ENCODE measurements at places on chromosomes 4 and X.
A peak's percentile ranks its signal among the peaks of the same experiment; 100 is the strongest.

GRCh38 chrX:19072372-19072771 lies 49.9 kb downstream of the ADGRG2 start:
- DNase-seq = no peak

DNA sequence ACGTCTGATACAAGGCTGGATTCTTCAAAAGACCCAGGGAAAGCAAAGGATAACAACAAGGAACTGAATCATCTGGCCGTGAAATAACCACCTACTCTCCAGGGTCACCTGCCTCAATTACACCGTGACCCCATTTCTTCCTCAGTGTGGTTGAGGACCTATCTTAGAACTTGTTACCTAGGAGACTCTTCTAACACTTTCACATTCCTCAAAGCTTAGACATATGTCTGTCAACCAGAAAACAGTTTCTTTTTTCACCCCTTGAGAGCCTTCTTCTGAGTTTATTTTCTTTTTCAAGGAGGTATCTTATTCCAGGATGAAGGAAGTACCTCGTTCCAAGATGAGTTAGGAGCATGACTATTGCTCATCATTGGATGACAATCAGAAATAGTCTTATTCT lies 337.8 kb downstream of the ARHGAP24 start:
- DNase-seq = no peak

- DNase-seq = no peak
Measured at GRCh38 chrX:124804962-124805361, 458.6 kb downstream of the SH2D1A start.

DNA sequence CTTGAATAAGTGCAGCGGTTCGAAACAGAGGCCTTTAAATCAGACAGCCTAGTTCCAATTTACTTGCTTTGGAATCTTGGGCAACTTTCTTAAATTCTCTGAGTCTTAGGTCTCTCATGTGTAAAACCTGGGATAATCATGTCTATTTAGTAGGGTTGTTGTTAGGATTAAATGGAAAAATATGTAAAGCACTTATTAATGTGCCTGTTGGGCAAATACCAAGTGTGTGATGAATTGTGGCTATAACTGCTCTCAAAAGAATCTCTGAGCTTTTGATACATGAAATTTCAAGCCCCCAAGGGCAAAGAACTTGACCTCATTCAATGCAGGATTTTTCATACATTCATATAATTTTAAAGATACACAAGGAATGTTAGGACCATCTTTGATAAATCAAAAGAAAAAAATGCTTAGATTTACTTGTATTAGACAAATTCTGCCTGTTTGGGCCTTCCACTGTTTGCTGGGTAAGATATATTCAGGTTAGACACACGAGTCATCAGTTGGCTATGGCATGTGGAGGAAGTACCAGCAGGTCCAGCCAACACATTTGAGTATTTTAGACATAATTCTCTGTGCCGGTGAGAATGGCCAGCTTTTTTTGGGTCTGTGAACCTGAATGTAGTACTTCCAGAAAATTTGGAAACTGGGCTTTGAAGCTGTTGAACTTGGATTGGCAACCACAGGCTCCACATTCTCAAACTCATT lies 241.4 kb upstream of the CNKSR2 start:
- no peak for DNase-seq

GRCh38 chr4:88382621-88383020 lies 4.0 kb downstream of the HERC6 start:
- no peak for DNase-seq

- DNase-seq = no peak
Measured at GRCh38 chr4:168857009-168857408, 153.0 kb downstream of the CBR4 start.

DNA sequence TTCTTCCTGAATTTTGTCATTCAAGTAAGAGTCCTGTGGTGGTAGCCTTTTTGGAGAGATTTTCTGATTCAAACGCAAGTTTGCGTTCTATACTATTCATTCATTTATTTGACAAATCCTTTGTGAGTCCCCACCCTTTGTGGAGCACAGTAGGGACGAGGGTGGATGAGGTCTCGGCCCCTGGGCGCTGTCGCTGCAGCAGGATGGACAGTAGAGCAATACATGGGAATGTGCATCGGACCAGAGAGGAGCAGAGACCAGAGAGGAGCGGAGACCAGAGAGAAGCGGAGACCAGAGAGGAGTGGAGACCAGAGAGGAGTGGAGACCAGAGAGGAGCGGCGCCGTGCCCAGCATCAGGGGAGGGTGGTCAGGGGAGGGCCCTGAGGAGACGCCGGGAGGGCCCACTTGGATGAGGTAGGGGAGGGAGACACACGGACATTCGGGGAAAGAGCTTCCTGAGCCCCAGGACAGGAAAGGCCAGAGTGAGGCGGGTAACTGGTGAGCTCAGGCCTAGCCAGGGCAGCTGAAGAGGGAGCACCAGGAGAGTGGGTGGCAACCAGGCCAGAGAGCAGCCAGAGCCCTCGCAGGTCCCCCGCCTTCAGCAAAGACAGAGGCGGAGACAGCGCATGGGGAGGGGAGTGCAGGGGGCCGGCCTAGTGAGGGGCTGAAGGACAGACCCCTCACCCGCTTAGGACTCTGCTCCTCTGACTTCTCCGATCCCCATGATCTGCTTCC lies 67.3 kb downstream of the NAT8L start:
- DNase-seq = no peak

DNA sequence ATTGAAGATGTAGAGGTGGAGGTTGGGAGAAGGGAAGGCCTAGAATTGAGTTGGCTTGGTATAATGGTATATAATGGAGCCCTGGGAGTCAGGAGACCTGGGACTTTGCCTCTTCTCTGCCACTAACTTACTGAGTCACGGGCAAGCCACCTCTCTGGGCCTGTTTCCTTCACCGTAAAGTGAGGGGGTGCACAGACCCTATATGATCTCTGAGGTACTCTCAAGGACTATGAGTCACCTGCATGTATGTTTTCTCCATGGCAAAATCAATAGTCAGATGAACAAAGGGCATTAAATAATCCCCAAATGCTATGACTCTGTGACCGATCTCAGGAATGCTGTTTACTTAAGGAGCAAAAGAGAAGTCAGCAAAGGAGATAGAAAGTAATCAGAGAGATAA lies 5.1 kb downstream of the P2RY4 start:
- no peak for DNase-seq

DNA sequence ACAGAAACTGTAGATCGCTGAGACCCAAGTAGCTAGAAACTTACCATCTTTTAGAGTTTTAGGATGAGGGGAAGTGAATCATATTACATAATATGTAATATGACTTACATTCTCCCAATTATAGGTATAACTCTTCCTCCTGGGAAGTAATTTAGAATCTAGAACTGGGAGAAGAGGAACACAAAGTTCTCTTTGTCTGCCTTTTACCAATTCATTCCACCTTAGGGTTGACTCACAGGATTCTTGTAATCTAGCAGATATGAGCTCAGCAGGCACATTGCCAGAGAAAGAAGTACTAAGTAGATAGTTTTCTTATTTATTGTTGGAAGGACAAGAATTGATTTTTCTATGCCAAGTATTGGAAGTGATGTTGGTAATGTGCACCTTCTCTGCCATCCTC lies 58.0 kb upstream of the CCSER1 start:
- no peak for DNase-seq

GRCh38 chrX:38594434-38594833 lies 33.1 kb downstream of the TSPAN7 start:
- no peak for DNase-seq

GRCh38 chr4:7715271-7716009 lies 224.2 kb downstream of the AFAP1 start:
- DNase-seq = no peak

- DNase-seq = no peak
Measured at GRCh38 chr4:15777697-15778288, 335 bp upstream of the CD38 start.

DNA sequence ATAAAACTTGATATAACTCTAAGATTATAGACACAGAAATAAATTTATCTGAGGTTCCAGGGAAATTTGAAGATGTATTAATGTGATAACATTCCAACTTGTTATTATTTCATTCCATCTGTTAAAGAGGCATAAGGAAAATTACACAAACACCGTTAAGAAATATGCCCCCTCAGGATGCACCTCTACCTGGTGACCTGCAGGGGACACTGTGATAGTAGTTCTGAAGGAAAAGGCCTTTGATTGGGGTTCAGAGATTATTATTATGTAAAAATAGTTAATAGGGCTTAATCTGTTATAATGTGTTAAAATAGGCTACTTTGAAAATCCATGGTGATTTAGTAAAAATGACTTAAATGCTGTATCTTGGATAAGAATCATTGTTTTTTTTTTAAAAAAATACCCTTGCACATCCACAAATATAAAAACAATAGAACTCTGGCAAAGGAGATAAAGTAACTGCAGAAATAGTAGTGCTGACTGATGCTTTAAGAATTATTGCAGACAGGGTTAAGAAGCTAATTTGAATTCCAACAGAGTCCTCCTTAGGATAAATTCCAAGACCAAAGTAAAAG lies 6.1 kb upstream of the ABRAXAS1 start:
- peak; percentile 12 for DNase-seq

DNA sequence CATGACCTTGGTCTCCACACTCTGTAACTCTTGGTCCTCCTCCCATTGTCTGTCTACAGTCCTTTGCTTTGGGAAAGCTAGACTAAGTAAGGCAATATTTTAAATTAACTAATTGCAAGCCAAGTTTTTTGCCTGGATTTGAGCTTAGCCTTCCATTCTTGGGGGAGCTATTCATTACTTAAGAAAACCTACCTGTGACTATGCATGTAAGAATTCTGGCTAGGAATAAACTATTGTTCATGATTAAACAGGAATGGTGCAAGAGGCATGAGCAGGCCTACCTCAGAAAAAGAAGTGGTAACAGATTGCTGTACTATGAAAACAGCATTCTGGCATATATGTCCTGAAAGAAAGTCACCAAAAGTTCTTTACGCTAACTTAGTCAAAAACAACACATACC lies 309.4 kb downstream of the MAPK10 start:
- DNase-seq = no peak

DNA sequence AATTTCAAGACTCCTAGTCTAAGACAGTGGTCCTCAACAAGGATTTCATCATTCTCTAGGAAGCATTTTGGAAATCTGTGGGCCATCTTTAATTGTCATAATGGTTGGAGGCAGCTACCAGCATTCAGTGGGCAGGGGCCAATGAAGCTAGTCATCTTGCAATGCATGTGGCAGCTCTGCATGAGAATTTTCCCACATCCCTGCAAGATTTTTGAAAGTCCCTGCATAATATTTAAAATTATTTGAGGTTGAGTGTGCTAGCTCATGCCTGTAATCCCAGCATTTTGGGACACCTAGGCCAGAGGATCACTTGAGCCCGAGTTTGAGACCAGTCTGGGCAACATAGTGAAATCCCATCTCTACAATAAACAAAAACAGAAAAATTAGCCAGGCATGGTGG lies 44.0 kb downstream of the PCYT1B start:
- no peak for DNase-seq

GRCh38 chr4:119788349-119789266 lies 160.0 kb upstream of the PDE5A start:
- DNase-seq = no peak

DNA sequence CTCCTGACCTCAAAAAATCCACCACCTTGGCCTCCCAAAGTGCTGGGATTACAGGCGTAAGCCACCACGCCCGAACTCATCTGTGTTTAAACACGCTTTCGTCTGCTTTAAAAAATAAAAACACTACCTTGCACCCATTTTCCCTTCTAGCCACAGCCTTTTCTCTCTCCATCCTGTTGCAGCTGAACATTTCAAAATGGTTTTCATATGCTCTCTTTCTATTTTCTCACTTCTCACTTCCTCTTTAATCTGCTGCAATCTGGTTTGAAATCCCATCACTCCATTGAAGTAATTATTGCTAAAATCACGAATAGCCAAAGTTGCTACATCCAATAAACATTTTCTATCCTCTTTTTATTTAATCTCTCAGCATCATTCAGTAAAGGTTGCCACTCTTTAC lies 70.0 kb downstream of the DCHS2 start:
- DNase-seq = no peak

DNA sequence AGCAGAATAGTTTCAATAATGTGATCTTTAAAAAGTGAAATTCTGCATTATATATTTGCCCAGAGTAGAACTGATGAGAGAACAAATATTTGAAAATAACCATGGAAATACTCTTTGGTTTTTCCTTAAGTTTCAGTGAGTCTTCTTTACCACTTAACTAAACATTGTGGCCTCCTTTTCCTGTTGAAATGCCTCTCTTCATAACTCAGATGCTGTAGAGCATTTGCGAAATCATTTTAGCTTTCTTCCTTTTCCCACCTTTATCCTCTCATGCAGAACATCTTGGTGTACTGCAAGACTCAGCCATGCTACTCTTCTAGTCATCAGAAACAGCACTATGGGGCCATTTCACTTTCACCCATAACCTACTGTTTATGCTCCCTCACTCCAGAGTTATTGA lies 48.2 kb downstream of the CASK start:
- DNase-seq = no peak

DNA sequence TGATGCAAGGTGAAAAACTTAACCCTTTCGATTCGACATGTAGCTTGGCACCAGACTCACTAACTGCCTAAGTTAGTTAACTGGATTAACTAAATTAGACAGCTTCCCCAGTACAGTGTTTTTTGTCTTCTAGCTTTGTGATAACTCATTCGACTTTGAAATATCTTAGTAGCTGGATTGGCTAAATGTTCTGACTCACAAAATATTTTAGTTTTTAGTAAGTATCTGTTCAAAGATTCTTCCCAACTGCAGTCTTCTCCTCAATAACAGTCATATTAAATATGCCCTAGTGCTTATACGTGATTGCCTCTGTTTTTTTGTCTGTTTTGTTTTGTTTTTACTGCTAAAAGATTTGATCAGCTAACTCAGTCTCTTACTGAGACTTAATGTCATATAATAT lies 102.9 kb downstream of the KCNIP4 start:
- DNase-seq = no peak

DNA sequence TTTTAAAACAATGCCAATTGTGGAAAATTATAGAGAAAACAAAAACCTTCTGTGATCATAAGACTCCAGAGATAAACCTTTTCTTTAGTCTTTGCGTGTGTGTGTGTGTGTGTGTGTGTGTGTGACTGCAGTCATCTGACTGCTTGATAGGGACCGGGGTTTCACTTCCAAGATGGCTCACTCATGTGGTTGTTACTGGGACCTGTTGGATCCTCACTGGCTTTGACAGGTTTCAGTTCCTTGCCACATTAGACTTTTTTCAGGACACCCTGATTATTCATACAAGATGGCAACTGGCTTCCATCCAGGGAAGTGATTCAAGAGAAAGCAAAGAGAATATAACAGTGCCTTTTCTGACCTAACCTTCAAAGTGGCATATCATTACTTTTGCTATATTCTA lies 21.9 kb upstream of the MAD2L1 start:
- no peak for DNase-seq

DNA sequence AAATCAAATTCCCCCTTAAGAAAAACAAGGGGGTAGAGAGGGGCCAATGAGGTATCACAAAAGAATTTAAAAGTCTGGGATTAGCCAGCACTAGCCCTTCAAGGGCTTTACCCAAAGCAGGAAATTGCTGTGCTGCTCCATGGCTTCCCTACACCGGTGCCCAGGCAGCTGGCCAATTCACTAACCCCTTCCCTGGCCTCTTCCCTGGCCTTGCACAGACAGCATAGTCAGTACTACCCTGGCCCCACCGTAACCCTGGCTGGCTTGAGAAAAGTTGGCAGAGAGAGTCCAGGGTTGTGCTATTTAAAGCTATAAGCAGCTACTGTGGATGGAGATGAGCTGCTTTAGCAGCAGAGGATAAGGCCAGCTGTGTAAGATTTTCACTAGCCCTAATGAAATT lies 43.1 kb downstream of the ADAMTS3 start:
- peak; percentile 10 for DNase-seq

GRCh38 chr4:25743971-25744370 lies 88.3 kb downstream of the SLC34A2 start:
- DNase-seq = no peak

- DNase-seq = no peak
Measured at GRCh38 chr4:11338956-11339782, 89.5 kb downstream of the HS3ST1 start.
